NCI-H2171 (cell line): ENCODE measurements at places on chromosomes 11 and 22.

DNA sequence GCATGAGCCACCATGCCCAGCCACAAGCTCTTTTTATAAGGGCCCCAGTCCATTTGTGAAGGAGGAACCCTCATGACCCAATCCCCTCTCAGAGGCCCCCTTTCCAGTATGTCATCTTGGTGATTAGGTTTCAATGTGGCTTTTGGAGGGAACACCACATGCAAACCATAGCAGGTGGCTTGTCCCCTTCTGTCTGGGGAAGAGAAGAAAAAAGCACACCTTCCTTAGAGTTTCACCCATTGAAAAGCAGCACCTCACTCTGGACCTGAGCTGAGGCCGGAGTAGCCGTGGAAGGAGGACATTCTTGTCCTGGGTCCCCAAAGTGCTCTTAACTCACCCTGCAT is 25.4 kb downstream of the NEAT1 start:
- no peak for DNase-seq

DNA sequence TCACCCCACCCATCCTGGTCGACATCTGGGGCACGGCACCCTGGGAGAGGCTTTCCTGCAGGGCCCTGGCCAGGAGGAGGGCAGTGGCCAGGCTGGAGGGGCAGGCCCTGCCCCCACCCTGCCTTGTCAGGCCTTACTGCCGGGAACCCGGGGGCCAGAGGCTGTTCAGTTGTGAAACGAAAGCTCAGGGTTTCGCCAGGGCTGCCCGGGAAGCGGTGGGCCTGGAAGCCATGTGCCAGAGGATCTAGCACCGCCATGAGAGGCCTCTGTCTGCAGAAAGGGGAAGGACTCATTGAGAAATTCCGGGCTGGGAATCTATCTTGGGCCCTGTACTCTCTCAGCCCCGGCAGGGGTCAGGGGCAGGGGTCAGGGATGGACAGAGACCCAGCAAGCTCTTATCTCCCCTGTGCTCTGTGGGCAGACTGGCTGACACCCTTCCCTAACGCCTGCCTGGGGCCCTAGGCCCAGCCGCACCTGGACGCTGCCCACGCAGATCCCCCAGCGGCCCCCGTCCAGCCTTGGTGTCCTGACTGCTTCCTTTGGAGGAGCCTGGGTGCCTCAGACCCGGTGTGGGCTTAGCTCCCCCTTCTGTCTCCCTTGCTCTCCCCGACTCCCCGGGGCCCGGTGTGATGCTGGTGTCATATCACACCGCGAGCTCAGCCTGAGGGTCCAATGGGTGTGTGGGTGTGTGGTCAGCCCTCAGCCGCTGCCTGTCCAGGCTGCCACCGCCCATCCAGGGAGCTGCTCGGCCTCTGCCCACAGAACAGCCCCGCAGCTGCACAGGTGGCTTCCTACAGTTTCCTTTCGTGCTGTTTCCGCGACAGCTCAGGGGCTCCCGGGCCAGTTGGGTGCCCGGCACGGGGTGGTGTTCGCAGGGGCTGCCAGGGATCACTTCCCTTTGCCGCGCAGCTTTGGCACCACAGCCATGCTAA is 6.5 kb downstream of the PIM3 start:
- no peak for DNase-seq

DNA sequence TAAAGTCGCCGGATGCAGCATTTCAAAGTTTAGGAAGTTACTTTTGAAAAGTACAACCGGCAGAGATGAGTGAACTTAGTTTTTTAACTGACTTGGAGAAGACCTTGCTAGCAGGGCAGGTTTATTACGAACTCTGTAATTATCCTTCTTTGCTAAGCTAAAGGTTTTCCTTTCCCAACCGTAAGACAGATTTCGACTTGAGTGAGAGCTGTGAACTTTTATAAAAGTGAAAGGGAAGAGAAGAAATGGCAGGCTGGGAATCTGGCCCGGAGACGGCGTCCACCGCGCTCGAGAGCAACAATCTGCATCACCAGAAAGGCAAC is 659 bp upstream of the TEAD1 start:
- no peak for DNase-seq

- no peak for DNase-seq
Observed at GRCh38 chr11:70353900-70354568, 44.3 kb upstream of the CTTN start.

- DNase-seq, result no peak
Observed at GRCh38 chr11:118418766-118419165, 17.4 kb downstream of the ATP5MG start.

GRCh38 chr11:118006153-118006534 is 19.9 kb downstream of the IL10RA start:
- no peak for DNase-seq

GRCh38 chr22:24107661-24108060 is 73.6 kb upstream of the SUSD2 start:
- DNase-seq, result no peak

GRCh38 chr22:36208162-36208765 is 6.7 kb upstream of the APOL4 start:
- DNase-seq, result no peak

GRCh38 chr22:45006111-45006963 is 3.5 kb downstream of the PHF21B start:
- no peak for DNase-seq

- no peak for DNase-seq
Observed at GRCh38 chr11:8833568-8834315, 77.2 kb upstream of the AKIP1 start.

DNA sequence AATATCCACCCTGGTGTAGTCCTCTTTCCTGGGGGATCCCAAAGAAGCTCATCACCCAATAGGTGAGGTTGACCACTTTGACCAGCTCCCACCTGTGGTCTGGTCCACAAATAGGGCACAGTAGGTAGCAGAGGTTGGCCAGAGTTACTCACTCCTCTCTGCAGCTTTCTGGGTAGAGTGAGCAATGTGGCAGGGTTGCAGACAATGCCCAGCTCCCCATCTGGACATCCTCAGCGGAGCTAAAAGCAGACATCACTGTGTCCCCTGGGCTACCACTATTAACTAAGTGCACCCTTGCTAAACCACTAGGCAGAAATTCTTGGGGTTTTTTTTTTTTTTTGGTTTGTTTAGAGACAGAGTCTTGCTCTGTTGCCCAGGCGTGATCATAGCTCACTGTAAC is 48.4 kb upstream of the TP53I11 start:
- no peak for DNase-seq

- DNase-seq, result peak; percentile 64
Observed at GRCh38 chr22:48700566-48701295, 1126.9 kb downstream of the BRD1 start.

DNA sequence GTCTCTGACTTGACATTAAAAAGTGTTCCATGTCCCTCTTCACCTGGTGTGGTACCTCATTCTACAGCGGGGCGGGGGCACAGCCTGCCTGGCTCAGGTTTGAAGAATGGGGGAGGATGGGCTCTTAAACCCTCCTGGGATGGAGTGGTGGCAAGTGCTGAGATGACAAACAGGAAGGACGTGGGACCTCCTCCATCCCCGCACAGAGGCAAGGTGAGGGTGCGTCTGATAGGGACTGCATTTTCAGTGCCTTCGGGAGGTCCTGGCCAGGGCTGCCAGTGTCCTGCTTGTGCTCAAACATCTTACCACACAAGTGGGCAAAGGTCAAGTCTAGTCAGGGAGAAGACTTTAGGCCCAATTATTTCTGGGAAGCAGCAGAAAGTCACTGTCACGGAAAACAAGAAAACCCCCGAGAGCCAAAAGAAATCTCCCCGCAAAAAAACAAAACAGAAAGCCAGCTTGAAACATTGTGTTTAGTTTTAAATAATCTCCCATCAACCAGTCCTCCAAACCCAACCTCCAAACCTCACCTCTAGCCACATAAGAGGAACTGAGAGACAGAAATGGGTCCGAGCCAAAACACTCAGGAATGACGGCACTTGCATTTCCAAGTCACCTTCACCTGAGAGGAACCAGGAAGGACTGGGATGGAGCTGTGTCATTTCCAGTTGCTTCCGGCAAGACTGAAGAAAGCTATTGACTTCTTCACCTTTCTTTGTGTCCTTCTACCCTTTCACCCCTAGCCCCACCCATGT is 966.5 kb downstream of the NTM start:
- no peak for DNase-seq

GRCh38 chr11:364991-365725 is 4.1 kb upstream of the B4GALNT4 start:
- no peak for DNase-seq

GRCh38 chr11:2072551-2073261 is 66.5 kb downstream of the IGF2 start:
- DNase-seq, result no peak

- DNase-seq, result no peak
Observed at GRCh38 chr11:130023204-130023603, 20.6 kb upstream of the PRDM10 start.

GRCh38 chr22:42270176-42270509 is 310 bp downstream of the TCF20 start:
- DNase-seq, result peak; percentile 69

DNA sequence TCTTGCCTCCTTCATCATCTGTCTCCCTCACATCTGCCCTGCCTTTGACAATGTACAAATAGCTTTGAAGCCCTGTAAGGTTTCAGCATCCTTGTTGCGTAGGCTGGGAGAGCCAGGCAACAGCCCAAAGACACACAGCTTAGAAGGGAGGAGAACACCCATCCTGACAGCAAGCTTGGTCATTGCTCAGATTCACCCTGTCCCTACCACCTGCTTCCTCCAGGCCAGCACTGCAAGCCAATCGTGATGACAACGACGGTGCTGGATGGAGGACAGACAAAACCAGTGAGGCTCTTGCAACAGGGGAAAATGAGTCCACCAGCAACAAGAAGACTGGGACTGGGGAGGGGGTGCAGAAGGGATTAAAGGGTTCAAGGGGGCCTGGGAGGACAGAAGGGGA is 32.9 kb upstream of the CD5 start:
- no peak for DNase-seq

GRCh38 chr22:26038365-26038764 is 130.9 kb upstream of the SEZ6L start:
- no peak for DNase-seq

DNA sequence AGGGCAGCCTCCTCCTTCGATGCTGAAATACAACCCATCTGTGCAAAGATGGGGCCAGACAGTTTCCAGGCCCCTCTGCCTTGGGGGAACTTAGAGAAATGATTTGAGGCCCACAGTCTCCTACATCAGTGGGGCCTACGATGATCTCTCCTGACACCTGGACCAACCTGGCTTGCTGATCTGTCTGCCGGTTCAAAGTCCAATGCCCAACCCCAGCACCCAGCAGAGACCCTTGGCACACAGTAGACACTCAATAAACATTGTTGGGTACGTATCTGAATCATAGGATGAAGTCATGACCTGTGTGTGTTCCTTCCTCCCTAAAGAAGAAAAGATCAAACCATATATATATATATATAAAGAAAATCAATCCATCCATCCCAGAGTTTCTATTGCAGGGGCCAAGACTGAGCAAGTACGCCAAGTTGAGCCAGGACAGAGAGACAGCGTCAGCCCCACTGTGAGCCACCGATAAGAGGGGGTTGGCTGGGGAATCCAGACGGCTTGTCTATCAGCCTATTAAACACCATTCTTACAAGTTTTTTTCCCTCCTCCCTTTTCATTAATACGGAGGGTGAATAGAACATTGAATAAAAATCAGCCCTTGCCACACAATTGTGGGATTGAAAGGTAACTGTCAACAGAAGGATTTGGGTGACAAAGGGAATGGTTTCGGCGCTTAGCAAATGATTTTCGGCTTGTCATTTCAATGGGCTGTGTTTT is 244.1 kb downstream of the MN1 start:
- no peak for DNase-seq

- DNase-seq, result no peak
Observed at GRCh38 chr11:2806351-2807024, 79.1 kb downstream of the CDKN1C start.

GRCh38 chr11:100910808-100911207 is 218.8 kb downstream of the PGR start:
- no peak for DNase-seq

DNA sequence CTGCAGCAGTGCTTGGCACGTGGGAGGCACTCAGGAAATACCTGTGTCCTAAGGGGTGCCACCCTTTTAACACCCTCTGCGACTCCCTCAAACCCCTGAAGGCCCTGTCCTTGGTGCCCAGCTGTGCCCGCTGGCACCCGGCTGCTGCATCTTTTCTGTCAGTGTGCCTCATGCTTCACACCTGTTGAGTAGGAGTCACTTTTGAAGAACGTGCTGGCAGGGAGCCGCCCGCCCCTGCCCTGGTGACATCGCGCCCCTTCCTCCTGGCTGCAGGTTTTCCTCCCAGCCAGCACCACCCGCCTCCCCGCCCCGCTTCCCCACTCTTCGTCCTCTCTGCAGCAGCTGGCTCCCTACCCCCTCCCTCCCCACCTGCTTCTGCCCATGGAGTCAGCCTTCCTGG is 17.8 kb downstream of the FRMD8 start:
- no peak for DNase-seq

DNA sequence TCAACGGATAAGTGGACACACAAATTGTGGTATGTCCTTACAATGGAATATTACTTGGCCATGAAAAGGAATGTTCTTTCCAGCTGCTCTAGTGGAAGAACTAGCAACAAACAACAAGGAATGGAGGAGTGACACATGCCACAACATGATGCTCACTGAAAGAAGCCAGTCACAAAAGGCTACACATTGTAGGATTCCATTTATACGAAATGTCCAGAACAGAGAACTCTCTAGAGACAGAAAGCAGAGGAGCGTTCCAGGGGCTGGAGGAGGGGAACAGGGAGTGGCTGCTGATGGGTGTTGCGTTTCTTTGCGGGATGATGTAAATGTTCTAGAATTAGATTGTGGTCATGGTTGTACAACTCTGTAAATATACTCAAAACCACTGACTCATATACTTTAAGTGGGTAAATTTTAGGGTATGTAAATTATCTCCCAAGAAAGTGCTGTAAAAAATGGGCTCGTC is 32.4 kb upstream of the PDGFB start:
- no peak for DNase-seq

DNA sequence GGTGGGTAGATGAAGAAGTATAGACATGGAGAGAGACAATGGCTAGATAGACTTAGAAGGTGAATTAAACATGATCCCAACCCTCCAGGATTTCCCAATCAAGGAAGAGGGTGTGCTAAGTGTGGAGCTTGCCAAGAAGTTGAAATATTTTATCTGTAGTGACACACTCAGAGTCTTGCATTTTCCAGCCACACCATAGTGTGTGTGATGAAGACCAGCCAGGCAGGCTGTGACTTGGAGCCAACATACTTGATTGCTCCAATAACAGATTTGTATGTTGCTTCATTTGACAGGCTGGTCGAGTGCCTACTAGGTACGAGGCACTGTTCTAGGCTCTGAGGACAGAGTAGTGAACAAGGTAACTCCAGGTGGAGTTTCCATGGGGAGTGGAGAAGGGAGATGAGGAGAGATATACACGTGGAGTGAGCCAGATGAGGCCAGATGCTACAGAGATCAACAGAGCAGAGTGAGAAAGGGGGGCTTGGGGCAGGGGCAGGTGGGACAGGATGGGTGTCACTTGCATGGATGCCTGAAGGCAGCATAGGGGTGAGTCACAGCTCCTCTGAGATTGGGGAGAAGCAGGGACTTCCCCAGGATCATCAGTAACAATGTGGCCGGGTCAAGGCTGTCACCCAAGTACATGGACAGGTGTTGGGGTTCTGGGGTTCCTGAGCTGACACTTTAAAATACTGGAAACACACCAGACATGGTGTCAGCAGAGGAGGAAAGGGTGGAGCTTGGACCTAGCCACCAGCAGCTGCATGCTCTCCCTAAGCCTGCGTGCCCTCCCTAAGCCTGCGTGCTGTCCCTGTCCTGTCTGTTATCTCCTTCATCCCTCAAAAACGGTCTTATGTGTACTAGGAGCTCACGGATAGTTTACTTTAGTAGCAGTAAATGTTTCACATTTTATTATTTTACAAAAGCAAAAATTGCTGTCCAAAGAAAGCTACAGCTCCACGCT is 23.6 kb downstream of the PDGFB start:
- no peak for DNase-seq
